Progenitor cell of endocrine pancreas (in vitro differentiated cells): ENCODE measurements at places on chromosomes 4 and X. TPM values are rescaled to one million over a fixed set of nuclear protein-coding genes. Genes with fewer than 3 reads are reported as not detected.

EGFL6 gene
- total RNA-seq: 0.29 and 0.34 TPM in 2 replicates

UGT2B10 gene
- total RNA-seq: not detected in 2 replicates

ZDHHC15 gene
- 2.3 and 2.7 TPM in 2 replicates for total RNA-seq

ARHGEF38 gene
- 1.6 and 1.8 TPM in 2 replicates for total RNA-seq

CD38 gene
- not detected in 2 replicates for total RNA-seq

CSAG3 gene
- not detected in 2 replicates for total RNA-seq

MAOB gene
- 0.82 and 0.93 TPM in 2 replicates for total RNA-seq

SLC10A6 gene
- total RNA-seq: not detected in 2 replicates

SLC34A2 gene
- total RNA-seq: 1.1 and 2.2 TPM in 2 replicates

TCEAL5 gene
- not detected in 2 replicates for total RNA-seq

DNA sequence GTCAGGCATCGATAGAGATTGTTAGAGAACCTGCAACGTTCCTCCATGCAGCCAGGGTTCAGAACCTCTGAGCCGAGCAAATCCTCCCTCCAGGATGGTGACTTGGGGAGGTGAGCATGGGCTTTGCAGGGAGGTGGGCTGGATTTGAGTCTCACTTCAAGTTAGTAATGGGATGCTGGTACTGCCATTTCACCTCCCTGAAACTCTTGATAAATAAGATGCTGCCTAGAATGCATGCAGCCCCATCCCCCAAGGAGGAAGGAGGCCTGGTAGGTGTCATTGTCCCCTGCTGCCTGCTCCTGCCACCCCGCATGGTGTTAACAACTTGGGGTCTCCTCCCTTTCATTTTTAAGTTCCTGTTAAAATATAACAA, 35.7 kb upstream of the SLC2A9 start:
- no peak for DNase-seq
- H3K36me3 ChIP-seq: no peaks in the 10 kb centered on the region
- no peaks in the 10 kb centered on the region for H3K27me3 ChIP-seq
- no peak overlapping the region for H3K4me3 ChIP-seq

GRCh38 chr4:34534916-34535315, 1709.4 kb downstream of the ARAP2 start:
- H3K4me3 ChIP-seq: no peak overlapping the region
- no peaks in the 10 kb centered on the region for H3K36me3 ChIP-seq
- no peaks in the 10 kb centered on the region for H3K27me3 ChIP-seq
- no peak overlapping the region for H3K27ac ChIP-seq
- no peak for DNase-seq
- peaks cover 5% of the 10 kb centered on the region for H3K4me1 ChIP-seq

GRCh38 chr4:138275963-138276621, 33.9 kb upstream of the SLC7A11 start:
- no peak overlapping the region for H3K27ac ChIP-seq
- no peaks in the 10 kb centered on the region for H3K27me3 ChIP-seq
- no peak overlapping the region for H3K4me3 ChIP-seq
- DNase-seq: no peak
- no peaks in the 10 kb centered on the region for H3K36me3 ChIP-seq
- no peaks in the 10 kb centered on the region for H3K4me1 ChIP-seq

- H3K4me3 ChIP-seq: no peak overlapping the region
- H3K36me3 ChIP-seq: no peaks in the 10 kb centered on the region
- no peak overlapping the region for H3K27ac ChIP-seq
Measured at GRCh38 chrX:54964766-54965497, 29.1 kb downstream of the PFKFB1 start.

DNA sequence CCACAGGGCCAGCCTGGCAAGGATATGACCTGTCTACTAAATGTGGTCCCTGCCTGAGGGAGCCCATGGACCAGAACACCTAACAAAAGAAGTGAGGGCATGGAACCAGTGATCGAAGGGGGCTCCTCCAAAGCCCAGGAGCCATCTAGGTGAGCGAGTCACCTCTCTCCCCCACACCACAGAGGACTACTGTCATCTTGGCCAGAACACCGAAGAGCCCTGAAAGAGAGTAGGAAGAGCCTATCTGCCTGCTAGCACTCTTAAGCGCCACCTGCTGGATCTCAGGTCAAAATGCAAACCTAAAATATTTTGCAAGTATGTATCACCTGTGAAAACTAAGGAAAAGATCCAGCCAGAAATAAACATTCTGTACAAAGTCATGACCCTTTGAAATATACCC, 137.9 kb upstream of the ZXDB start:
- H3K36me3 ChIP-seq: peaks cover 41% of the 10 kb centered on the region
- H3K4me1 ChIP-seq: no peaks in the 10 kb centered on the region
- DNase-seq: no peak
- no peak overlapping the region for H3K27ac ChIP-seq
- no peak overlapping the region for H3K4me3 ChIP-seq

- no peaks in the 10 kb centered on the region for H3K36me3 ChIP-seq
- H3K27me3 ChIP-seq: no peaks in the 10 kb centered on the region
- H3K4me3 ChIP-seq: no peak overlapping the region
- H3K27ac ChIP-seq: no peak overlapping the region
- H3K4me1 ChIP-seq: peaks cover 1% of the 10 kb centered on the region
- DNase-seq: no peak
Measured at GRCh38 chr4:64718091-64718490, 308.8 kb upstream of the TECRL start.

GRCh38 chr4:145563293-145563985, 55.7 kb upstream of the MMAA start:
- H3K27ac ChIP-seq: no peak overlapping the region
- H3K36me3 ChIP-seq: peaks cover 12% of the 10 kb centered on the region
- H3K27me3 ChIP-seq: no peaks in the 10 kb centered on the region
- H3K4me3 ChIP-seq: no peak overlapping the region
- H3K4me1 ChIP-seq: no peaks in the 10 kb centered on the region

GRCh38 chr4:97987019-97987648, 156.1 kb downstream of the STPG2 start:
- H3K36me3 ChIP-seq: peaks cover 4% of the 10 kb centered on the region
- H3K4me3 ChIP-seq: no peak overlapping the region
- H3K4me1 ChIP-seq: no peaks in the 10 kb centered on the region
- no peak overlapping the region for H3K27ac ChIP-seq
- H3K27me3 ChIP-seq: peaks cover 29% of the 10 kb centered on the region

- H3K4me1 ChIP-seq: no peaks in the 10 kb centered on the region
- DNase-seq: no peak
- peaks cover 1% of the 10 kb centered on the region for H3K36me3 ChIP-seq
- no peak overlapping the region for H3K4me3 ChIP-seq
- H3K27me3 ChIP-seq: no peaks in the 10 kb centered on the region
- H3K27ac ChIP-seq: no peak overlapping the region
Measured at GRCh38 chrX:27890611-27891010, 82.8 kb downstream of the MAGEB10 start.

- no peak overlapping the region for H3K27ac ChIP-seq
- no peaks in the 10 kb centered on the region for H3K27me3 ChIP-seq
- no peaks in the 10 kb centered on the region for H3K36me3 ChIP-seq
- DNase-seq: no peak
Measured at GRCh38 chr4:10787365-10787764, 102.8 kb upstream of the CLNK start.

GRCh38 chrX:9875801-9876200, 89.6 kb downstream of the SHROOM2 start:
- H3K4me3 ChIP-seq: no peak overlapping the region
- no peak overlapping the region for H3K27ac ChIP-seq
- H3K4me1 ChIP-seq: peaks cover 4% of the 10 kb centered on the region
- H3K36me3 ChIP-seq: peaks cover 8% of the 10 kb centered on the region
- H3K27me3 ChIP-seq: no peaks in the 10 kb centered on the region
- no peak for DNase-seq

GRCh38 chr4:25107827-25108516, 52.3 kb downstream of the SEPSECS start:
- no peaks in the 10 kb centered on the region for H3K4me1 ChIP-seq
- H3K4me3 ChIP-seq: no peak overlapping the region
- H3K27me3 ChIP-seq: peaks cover 8% of the 10 kb centered on the region
- no peak for DNase-seq
- H3K36me3 ChIP-seq: no peaks in the 10 kb centered on the region

- H3K4me1 ChIP-seq: peaks cover 13% of the 10 kb centered on the region
- no peaks in the 10 kb centered on the region for H3K36me3 ChIP-seq
- no peaks in the 10 kb centered on the region for H3K27me3 ChIP-seq
- H3K27ac ChIP-seq: peak overlapping the region; percentile 72
- H3K4me3 ChIP-seq: no peak overlapping the region
Measured at GRCh38 chr4:96315815-96316214, 475.9 kb downstream of the PDHA2 start.

- H3K36me3 ChIP-seq: peaks cover 40% of the 10 kb centered on the region
- peak overlapping the region; percentile 80 for H3K27ac ChIP-seq
- H3K4me1 ChIP-seq: peaks cover 10% of the 10 kb centered on the region
Measured at GRCh38 chr4:71366766-71367165, 27.9 kb downstream of the SLC4A4 start.

DNA sequence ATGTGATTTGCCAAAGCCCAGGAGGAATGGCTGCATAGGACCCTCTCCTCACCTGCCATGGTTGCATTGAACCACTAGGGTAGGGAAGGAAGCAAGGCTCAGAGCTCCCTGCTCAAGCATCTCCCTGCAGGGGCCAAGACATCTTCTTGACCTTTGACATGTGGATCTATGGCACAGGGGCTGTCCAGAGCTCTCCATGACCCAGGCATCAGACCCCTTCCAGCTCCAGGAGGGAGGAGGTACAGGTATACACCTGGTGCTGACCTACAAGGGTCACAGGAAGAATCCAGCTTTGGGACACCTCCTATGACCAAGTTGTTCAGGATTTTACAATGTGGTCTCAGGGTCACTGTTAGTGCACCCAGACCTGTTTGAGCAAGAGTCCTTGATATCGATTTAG, 23.2 kb upstream of the ASMTL start:
- H3K27me3 ChIP-seq: peaks cover 13% of the 10 kb centered on the region
- H3K36me3 ChIP-seq: no peaks in the 10 kb centered on the region
- no peak for DNase-seq
- H3K27ac ChIP-seq: no peak overlapping the region
